MG63 (cell line): ENCODE measurements at places on chromosomes 11 and 22.

DNA sequence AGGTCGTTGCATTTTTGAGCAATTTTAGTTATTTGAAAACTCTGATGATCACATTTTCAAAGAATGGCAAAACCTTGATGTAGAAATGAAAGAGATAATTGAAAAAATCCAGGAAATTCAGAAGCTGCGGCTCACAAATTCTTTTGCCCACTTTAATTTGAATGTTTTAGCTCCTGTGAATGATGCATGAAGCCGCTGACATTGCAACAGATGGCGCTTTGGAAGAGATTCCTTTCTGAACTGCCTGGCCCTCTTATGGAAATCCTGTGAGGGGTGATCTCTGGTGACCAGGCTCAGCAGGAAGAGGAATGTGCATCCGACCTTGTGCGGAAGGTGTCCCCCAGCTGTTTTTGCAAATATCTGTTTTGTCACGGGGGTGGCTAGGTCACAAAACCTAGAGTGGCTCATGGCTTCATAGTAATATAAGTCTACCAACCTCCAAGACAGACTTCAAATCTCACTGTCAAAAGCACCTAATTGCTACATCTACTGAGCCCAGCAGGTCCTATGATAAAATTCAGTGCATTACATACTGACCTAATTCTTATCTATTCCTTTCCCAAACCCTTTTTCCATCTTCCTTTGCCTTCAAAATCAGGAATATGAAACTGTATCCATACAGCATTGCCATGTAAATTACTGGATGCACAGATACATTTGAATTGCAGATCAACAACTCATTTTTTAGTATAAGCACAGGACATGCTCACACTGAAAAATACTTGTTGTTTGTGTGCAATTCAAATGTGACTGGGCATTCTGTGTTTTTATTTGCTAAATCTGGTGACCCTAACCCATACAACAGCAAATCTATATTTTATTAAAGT is 412.7 kb downstream of the ETS1 start:
- no peak for DNase-seq

DNA sequence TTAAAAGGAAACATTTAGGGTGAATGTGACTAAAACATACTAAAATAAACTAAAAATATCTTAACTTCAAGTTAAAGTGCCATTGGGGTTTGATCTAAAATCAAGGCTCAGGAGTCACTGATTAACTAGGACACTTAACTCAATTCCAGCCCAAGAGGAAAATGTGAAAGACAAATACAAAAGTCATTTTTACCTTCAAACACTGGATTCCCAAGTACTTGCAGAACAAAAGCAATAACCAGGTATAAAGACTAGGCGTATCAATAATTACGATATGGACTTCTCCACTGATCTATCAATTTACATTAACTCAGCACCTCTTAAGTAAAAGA is 15.6 kb downstream of the ALKBH8 start:
- DNase-seq: no peak

- peak; percentile 78 for DNase-seq
These were observed 2.5 kb downstream of the MUC6 start for GRCh38 chr11:1034001-1034400.

DNA sequence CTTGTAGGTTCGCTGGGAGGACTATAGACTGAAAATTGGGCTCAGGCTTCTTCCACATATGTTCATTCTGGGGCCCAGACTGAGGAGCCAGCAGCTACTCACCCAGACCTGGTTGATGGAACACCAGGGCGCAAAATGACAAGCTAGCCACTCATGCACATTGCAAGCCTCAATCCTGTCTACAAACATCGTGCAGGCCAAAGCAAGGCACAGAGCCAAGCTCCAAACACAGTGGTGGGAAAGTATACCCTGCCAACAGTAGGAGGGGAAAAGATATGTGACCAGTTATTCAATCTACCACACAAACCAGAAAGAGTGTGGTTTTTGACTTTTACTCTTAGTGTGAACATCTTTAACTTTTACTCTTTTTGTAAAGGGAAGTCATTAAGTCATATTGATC is 660.5 kb downstream of the NTM start:
- DNase-seq: no peak

DNA sequence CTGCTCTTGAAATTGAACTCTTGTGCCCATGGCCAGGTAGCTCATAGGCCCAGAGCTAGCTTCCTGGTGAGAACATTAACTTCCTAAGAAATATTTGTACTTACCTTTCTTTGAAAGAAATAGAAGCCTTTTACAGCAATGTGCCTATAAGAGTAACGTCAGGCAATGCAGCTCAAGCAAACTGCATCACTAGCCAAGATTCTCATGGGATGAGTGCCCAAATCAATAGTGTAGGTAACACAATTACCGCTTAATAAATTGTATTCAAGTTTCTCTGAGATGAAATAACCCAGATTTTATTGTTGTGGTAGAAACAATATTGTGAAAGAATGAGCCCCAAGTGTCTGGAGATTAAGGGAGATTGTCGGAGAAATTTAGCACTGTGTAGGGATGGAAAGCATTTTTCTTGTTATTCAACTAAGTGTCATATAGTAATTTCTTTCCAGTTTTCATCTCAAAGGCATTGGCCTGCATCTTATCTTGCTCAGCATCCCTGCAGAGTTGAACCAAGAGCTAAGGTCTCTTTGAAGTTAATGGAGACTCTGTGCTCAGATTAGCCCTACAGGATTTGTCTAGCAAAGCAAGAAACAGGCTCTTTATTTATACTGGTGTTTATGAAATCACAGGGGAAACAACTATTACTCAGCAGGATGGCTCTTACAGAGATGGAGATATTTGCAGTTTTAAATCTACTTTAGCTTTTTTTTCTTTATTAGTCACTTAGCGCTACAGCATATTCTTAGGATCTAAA is 321.0 kb upstream of the PDGFD start:
- DNase-seq: no peak

- DNase-seq: no peak
These were observed 3.9 kb downstream of the RHOG start for GRCh38 chr11:3836903-3837302.

- DNase-seq: peak; percentile 19
These were observed 101.8 kb upstream of the GAL start for GRCh38 chr11:68582416-68583040.
